ENCODE measurements at places on chromosomes 12 and 14.

- no peak for DNase-seq
Observed at GRCh38 chr12:45148006-45148405, 67.9 kb upstream of the ANO6 start.

DNA sequence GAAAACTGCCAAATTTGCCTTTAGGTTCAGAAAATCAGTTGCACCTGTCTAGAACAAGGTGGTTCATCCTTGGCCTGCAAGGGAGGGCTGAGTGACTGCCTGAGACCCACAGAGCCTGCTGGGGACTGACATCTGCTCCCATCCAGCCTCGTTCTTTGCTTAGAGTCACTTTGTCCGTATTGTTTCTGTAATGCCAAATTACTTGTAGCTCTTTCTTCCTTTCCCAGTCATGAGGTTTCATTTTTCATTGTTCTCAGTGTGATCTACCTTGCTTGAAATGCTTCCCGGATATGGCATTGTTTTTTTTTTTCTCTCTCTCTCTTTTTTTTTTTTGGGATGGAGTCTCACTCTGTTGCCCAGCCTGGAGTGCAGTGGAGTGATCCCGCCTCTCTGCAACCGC, 21.3 kb downstream of the TSPAN9 start:
- no peak for DNase-seq

DNA sequence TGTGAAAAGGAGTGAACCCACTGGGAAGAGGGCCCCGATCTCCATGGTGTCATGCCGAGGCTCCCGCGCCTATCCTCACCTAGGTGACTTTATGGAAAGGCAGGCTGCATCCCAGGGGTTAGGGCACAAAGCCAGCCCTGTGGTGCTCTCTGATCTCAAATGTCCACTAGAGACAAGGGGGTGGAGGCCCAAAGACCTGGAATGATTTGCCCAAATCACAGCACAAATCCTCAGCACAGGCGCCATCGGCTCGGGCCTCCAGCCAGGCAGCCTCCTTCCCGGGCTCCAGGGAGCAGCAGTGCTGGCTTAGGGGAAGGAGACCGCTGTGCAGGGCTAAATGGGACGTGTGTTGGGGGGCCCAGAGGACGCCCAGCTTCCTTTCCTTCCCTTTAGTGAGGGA, 17.6 kb downstream of the CHGA start:
- no peak for DNase-seq

- no peak for DNase-seq
Observed at GRCh38 chr12:124769163-124769530, 94.5 kb downstream of the SCARB1 start.

GRCh38 chr12:92769124-92769901, 66.5 kb downstream of the PLEKHG7 start:
- no peak for DNase-seq

- DNase-seq: no peak
Observed at GRCh38 chr14:61104358-61104757, 123.3 kb downstream of the SLC38A6 start.

GRCh38 chr14:82492157-82492556, 958.5 kb upstream of the SEL1L start:
- no peak for DNase-seq

GRCh38 chr14:26766726-26767125, 168.9 kb upstream of the NOVA1 start:
- no peak for DNase-seq

GRCh38 chr12:124352257-124352656, 57.4 kb downstream of the RFLNA start:
- no peak for DNase-seq

DNA sequence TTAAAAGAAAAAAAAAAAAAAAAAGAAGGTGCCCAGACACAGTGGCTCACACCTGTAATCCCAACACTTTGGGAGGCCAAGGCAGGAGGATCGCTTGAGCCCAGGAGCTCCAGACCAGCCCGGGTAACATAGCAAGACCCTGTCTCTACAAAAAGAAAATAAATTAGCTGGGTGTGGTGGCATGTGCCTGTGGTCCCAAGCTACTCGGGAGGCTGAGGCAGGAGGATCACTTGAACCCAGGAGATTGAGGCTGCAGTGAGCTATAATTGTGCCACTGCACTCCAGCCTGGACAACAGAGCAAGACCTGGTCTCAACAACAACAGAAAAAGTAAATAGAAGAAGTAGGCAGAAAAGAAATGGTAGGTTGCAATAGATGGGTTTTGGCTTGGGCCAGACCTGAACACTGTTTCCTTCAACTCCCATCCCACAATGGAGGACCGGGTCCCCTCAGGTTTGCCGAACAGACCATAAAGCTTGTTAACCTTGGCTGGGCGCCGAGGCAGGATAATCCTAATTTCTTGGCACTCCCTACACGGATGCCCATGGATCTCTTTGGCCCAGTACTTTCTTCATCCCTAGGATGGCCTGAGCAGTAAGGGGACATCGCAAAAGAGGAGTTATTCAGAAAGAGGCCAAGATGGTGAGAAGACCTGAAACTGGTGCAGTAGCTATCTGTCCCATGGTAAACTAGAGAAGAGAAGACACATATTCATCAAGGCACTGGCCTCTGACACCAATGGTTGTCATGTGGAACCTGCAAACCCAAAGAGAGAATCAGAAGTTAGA, 165.5 kb upstream of the CCND2 start:
- DNase-seq: no peak

DNA sequence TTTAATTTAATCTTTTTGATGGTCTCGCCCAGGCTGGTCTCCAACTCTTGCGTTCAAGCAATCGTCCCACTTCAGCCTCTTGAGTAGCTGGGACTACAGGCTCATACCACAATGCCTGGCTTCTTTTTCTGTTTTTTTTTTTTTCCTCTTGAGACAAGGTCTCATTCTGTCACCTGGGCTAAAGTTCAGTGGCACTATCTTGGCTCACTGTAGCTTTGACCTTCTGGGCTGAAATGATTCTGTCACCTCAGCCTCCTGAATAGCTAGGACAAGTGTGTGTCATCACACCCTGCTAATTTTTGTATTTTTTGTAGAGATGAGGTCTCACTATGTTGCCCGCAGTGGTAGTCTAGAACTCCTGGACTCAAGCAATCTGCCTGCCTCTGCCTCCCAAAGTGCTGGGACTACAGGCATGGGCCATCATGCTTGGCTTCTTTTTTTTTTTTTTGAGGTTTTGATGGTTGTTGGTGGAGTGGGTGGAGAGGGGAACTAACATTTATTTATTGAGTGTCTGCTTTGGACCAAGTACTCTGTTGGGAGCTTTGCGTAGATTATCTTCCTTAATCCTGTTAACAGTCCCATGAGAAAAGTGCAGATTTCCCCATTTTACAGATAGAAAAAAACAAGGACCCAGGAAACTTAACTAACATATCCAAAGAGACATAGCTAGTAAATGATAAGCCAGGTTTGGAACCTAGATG, 102.0 kb downstream of the DIP2B start:
- no peak for DNase-seq

- no peak for DNase-seq
Observed at GRCh38 chr12:124536641-124537040, 30.8 kb downstream of the NCOR2 start.

DNA sequence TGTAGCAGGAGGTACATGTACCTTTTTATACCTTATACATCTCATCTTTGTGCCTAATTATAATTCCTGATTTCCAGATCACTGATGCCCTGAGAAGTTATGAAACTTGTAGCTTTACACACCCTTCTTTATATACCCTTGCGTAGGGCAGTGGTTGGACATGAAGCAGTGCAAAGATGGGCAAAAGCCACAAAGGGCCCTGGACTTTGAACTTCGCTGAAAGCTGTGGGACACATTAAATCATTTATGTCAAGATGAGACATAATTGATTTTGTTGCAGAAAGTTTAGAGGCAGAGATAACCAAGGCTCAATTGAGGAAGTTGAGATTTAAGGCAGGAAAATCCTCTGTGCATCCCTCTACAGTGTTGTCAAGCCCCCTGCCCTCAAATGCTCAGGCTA, 170.0 kb downstream of the SLC2A13 start:
- no peak for DNase-seq

- DNase-seq: no peak
Observed at GRCh38 chr14:36035675-36036074, 140.8 kb downstream of the PTCSC3 start.

- no peak for DNase-seq
Observed at GRCh38 chr12:50248883-50249282, 34.4 kb downstream of the LIMA1 start.

DNA sequence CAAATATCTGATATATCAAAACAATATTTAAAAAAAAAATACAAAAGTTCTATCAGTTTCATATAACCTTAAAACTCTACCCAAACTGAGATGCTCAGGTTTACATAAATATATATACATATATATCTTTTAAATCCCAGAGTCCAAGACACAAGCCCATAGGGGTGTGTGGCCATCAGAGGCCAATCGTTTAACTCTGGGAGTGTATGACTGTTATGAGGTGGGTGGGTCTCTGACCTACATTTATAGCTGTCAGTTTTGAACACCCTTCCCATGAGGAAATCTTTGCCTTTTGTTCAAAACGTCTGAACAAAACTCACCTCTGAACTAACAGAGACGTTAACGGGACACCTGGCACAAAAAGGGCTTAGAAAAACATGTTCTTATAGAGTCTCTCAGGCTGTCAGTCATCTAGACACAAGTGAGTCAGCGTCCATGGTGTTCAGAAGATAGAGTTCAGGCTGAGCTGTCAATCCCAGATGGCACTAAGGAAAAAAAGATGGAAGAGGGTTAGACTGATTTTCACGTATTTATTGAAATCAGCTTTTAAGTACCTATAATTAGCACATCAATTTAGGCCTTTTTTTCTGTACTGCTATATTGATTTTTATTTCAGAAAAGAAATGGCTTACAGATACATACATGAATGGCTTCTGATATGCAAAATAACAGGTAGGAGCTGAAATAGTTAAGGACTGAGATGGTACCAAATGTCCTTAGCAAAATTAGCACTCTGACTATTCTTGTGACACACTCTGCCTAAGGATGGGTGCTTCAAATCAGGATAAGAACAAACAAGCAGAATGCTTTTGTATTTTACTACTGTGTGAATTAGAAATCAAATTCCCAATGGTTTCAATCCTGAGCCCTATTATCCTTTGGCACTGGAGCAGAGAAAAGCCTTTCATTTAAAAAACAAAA, 29.2 kb downstream of the HIGD1C start:
- DNase-seq: no peak

GRCh38 chr14:21268617-21269251, 508 bp downstream of the HNRNPC start:
- DNase-seq: no peak

GRCh38 chr14:102092806-102093205, 6.0 kb upstream of the HSP90AA1 start:
- no peak for DNase-seq

- DNase-seq: no peak
Observed at GRCh38 chr14:55936691-55937090, 181.5 kb upstream of the PELI2 start.

DNA sequence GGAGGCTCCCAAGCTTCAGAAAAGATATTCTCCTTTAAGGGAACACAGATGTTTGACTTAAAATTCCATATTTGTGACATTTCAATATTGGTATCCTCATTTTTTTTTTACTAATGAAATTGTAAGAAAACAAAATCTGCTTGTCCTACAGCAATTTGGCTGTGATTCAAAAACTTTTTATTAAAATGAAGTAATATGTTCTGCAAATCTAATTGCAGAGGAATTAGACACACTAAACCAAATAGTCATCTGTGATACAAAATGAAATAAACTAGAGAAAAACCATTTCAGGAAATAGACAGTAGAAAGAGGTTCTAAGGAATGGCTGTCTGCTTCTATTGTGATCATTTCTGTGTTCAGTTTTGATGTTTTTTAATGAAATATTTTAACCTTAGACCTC, 50.1 kb upstream of the HIF1A start:
- no peak for DNase-seq

DNA sequence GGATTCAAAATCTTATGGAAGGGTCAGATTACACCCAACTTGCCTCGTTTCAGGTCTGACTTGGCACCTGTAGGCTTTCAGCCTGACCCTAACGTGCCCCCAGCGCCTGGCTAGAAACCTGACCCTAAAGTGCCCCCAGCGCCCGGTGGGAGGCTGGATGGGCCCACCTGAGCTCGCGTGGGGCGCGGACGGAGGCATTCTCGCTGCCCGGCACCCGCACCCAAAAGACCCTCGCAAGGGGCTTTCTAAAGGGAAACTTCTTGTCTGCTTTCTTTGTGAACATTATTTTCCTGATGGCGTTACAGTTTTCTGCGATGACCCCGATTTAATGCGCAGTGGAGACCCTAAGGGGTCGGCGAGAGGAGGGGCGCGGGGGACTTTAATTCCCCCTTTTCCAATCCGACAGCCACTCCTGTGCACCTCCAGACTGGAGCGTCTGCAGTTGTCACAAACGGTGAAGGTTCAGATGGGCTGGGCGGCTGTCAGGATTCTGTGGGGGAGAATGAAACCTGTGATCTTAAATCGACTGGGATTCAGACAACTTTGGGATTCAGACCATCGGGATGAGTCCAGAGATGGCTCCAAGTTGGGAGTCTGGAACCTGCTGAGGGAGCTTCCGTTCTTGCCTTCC, 751 bp upstream of the HRK start:
- DNase-seq: no peak

DNA sequence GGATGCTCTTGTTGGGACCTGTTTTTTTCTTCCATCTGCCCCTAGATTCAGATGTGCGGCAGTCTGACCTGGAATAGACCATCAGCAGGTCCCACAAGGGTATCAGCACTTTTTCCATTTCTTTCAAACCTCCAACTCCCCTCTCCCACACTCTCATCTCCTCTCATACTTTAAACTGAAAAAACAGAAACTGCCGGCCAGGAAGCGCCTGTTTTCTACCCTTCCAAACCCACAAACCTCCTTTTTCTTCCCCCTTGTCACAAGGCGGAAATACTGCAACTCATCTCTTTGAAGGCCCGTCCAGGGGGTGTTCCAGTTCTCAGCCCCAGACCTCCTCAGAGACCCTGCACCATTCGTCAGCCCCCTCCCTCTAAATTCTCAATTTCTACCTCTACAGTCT, 62.5 kb upstream of the FKBP4 start:
- no peak for DNase-seq

DNA sequence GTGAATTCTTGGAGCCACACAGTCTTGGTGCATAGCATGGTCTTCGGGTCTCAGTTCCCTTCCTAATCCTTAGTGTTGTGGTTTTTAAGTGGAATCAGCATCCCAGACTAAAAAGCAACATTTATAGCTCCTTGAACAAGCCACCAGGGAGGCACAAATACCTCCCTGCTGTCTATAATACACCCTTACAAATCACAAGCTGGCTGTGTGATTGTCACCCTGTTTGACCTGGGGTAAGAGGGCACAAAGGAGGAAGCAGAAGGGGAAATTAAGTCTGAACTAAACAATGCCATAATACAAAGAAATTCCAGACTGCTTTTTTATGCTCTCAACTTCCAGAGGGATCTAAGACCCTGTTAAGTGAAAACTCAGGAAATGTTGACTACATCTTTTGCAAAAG, 7.7 kb upstream of the MMP19 start:
- DNase-seq: no peak

GRCh38 chr14:73170686-73171085, 34.4 kb downstream of the PSEN1 start:
- DNase-seq: no peak

GRCh38 chr14:67512463-67513310, 20.4 kb upstream of the PLEKHH1 start:
- DNase-seq: no peak

- DNase-seq: no peak
Observed at GRCh38 chr14:76664790-76665189, 96.5 kb upstream of the VASH1 start.
